GM12892 (cell line): ENCODE measurements at places on chromosomes 11 and 22.

GRCh38 chr11:48095779-48096470 is 115.6 kb downstream of the PTPRJ start:
- DNase-seq = no peak

DNA sequence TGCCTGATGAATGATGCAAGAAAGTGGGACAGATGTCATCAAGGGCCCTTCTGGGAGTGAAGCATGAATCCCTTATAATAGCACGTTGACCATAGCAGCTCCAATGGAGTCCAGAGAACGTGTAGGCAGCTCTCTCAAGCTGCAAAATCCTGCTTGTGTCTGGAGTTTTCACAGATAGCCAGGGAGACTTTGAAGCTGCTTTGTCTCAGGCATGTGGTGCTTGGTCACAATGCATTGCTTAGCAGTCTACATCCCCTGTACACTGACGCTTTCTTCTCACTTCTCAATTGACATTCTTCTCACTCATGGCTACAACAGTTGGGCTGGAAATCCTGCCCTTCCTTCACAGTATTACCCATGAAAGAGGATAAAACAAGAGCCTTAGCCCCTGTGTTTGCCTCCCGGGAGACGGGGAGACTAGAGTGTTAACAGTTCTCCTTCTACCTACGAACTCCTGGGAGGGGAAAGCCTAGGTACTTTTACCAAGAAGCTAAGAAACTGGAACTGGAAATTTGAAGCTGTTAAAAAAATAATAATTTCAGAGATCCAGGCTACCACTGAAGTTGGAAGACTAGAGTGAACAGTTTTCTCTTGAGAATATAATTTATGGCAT is 20.7 kb upstream of the MMP7 start:
- no peak for DNase-seq

- DNase-seq = peak; percentile 78
These were observed 25.0 kb upstream of the SUSD2 start for GRCh38 chr22:24156141-24156912.

DNA sequence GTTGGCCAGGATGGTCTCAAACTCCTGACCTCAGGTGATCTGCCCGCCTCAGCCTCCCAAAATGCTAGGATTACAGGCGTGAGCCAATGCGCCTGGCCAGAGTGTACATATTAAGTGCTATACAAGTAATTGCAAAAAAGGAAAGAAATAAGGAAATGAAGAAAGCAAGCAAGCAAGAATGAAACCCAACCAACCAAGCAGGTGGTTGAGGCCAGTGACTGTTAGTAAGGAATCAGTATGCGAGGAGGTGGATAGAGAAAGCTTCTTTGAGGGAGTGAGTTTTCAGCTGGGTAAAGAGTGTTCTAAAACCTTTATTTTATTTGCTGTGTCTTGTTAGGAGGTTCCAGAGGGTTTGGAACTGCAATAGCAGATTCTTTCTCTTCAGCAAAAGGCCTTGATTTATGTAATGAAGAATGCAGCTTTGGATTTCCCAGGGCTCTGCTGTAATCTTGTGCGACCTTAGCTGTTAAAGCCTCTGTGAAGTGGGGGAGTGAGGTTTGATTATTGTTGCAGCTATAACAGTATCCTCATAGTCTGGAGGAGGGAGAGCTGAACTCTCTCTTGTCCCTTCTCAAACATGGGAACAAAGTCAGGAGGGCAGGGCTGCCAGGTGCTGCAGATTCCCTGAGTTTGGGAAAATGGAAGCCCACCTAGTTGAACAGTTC is 5.7 kb downstream of the AMPD3 start:
- no peak for DNase-seq

DNA sequence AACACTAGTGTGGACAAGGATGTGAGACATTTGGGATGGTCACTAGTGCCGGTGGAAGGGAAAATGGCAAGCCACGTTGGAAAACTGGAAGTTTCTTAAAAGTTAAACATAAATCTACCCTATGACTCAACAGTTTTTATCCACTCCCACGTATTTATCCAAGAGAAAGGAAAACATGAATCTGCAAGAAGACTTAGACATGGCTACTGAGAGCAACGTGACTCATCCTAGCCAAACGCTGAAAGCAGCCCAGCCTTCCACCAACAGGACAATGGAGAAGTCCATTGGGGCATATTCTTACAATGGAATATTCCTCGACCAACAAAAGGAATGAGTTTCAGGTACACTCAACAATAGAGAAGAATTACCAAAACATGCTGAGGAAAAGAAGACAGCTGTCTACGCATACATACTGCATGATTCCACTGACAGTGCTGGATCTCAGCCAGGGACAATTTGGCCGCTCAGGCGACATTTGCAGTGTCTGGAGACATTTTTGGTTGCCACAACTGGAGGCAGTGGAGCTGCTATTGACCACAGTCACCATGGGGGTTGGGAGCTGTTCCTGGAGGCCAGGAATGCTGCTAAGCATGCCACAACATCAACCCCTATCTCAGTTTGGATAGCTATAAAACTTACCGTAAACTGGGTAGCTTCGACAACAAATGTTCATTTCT is 21.2 kb downstream of the SYT13 start:
- DNase-seq = no peak

- peak; percentile 11 for DNase-seq
These were observed 1.3 kb downstream of the STARD10 start for GRCh38 chr11:72792437-72793021.

- DNase-seq = no peak
These were observed 25.1 kb downstream of the ADM start for GRCh38 chr11:10329935-10330334.

GRCh38 chr11:13928566-13929251 is 33.8 kb upstream of the SPON1 start:
- no peak for DNase-seq
